DMS53 (cell line): ENCODE measurements at places on chromosomes 13 and 19.

GRCh38 chr13:114131583-114132418, 622 bp downstream of the RASA3 start:
- peak; percentile 32 for DNase-seq

- DNase-seq, result no peak
These were observed 61.8 kb downstream of the IRS2 start for GRCh38 chr13:109724603-109725002.

DNA sequence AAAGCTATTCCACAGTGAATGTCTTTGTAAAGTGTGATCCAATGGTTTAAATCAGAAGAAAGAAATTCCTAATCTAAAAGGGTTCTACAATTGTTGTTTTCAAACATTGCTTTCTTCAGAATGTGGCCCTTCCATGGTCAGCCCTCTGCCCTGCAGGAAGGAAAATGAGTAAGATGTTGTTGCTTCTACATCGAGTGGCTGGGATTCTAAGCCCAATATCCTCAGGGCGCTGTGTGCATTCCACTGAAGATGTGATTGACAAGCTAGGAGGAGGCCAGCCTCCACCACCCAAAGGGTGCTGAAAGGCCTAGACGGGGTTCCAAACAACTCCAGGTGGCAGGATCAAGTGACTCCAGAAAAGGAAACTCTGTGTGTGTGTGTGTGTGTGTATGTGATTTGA, 316.9 kb upstream of the TSHZ3 start:
- DNase-seq, result no peak

DNA sequence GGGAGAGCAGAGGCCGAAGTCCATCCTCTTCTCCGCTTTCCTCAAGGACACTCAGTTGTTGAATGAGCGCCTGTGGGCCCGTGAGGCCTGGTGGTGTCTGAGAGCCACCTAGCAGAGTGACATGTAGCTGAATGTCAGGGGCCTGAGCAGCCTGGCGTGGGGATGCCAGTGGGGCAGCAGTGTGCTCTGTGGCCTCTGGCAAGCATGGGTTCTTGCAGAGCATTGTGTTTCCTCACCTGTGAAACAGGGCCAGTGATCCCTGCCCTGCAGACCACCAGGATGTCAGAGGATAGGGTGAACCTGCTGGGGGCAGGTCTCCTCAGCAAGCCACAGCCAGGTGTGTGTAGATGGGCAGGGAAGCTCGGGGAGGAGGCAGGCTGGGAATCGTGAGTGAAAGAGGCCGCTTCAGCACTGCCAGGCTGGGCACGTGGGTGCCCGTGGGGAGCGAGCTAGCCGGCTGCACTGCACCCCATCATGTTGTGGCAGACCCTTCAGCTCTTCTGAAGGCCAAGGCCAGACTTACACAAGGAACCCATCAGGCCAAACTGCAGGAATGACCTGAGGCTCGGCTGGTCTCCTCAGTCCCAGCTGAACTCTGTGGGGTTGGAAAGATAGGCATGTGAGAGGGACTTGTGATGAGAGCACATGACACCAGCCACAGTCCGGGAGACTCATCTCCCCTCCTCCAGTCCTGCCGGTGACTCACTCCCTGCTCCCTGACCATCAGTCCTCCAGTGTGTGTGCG, 5.0 kb downstream of the PPP1R37 start:
- DNase-seq, result peak; percentile 64

- no peak for DNase-seq
These were observed 20.5 kb downstream of the TMPRSS9 start for GRCh38 chr19:2380567-2380966.

DNA sequence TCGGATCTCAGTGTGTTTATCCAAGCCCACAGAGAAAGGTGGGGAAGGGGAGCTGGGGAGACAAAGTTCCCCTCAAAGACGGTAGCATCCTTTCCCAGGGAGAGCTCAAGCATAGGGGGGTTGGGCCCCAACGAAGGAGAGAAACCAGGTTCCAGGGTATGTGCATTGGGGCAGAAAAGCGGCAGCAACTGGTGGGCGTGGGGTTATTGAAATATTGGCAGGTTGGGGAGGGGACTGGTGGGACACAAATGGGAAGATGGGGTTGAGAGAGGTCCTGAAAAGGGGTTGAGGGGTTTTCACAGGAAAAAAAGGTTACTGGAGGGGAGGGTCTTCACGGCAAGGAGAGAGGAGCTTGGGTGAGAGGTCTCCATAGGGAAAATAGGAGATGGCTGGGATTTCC, 1.0 kb downstream of the ASF1B start:
- no peak for DNase-seq
